AG04449 (cell line): ENCODE measurements at places on chromosomes 13 and 19.

GRCh38 chr13:21139374-21139773, 37.0 kb downstream of the SKA3 start:
- no peak for DNase-seq

DNA sequence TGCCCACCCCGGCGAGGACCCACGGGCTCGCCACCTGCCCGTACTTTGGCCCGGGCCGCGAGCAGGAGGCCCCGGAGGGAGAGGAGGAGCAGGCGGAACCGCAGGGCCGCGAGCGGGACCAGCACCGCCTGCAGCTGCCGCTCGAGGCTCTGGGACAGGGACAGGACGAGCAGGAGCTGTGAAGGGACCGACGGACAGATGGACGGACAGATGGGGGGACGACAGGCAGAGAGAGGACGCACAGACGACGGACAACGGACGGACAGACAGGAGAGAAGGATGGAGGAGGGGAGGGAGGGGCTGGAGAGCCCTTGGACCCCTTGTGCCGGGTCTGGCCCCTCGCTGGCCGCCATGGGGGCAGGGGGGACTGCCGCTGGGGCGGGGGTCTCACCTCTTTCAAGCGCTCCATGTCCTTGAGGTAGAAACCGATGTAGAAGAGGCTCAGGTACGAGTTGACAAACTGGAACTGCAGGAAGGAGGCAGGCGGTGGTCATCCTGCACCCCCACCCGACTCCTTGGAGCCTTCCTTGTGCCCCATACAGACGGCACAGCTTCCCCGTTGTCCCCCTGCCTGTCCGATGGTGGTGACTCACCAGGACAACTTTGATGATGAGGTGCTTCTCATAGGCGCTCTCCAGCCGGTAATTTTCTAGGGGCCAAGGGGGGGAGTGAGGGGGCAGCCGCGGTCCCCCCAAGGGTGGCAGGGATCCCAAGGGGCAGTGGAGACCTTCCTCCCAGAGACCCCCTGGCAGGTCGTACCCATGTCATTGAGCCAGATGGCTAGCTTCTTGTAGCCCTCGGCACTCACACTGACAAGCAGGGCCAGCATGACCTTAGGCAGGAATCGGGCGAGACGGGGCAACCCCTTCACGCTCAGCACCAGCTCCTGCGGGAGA, 5.0 kb downstream of the ANO8 start:
- no peak for DNase-seq

DNA sequence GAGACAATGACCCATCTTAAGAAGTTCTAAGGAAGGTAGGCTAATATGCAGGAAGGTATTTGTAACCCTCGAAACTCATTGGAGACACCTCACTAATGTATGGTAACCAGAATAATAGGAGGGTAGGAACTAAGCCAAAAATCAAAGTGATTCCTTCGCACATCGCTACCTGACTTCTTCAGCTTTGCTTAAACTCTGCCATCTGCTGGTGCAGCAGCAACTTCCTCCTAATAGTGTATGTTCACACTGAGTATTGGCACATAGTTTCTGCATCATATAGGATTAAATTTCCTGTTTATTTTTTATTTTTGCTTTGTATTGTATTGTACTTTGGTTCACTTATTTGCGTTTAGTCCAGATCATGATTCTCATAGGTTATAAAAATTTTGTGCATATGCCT, 676.2 kb downstream of the GPC5 start:
- no peak for DNase-seq

DNA sequence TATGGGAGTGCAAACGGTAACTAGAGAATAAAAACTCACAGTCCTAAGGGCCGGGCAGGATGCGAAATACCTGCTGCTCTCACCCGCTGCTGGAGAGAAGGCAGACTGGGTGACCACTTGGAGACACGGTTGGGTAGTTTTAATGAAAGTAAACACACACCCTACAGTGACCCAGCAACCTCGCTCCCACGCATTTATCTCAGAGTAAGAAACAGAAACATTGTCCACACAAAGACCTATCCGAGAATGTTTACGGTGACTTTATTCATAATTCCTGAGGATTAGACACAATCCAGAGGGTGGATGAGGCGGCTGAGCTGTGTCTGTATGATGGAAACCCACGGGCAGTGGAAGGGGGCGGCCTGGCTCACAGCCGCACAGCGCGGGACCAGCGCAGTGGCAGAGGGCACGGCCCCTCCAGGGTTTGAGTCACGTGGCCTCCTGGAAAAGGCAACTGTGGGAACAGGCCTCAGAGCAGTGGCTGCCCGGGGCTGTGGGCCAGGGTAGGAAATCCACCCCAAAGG, 73.5 kb upstream of the C13orf46 start:
- DNase-seq = no peak

DNA sequence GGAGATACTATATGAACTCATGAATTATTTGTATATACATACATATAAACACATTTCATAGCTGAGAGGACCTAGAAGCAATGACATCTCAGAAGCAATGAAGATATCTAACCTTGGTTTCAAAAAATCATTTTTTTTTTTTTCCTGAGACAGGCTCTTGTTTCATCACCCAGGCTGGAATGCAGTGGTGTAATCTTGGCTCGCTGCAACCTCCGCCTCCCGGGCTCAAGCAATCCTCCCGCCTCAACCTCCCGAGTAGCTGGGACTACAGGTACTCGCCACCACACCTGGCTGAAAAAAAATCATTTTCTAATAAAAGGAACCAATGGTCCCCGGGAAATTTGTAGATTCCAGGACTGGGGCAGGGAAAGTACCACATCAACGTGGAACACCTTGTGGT, 4.0 kb downstream of the ZNF565 start:
- DNase-seq = no peak

DNA sequence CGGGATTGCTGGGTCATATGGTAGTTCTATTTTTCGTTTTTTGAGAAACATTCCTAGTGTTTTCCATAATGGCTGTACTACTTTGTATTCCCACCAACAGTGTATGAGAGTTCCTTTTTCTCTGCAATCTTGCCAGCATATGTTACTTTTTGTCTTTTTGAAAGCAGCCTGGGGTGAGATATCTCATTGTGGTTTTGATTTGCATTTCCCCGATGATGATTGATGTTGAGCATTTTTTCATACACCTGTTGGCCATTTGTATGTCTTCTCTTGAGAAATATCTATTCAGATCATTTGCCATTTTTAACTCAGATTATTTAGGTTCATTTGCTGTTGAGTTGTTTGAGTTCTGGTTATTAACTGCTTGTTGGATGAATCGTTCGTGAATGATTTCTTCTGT, 18.5 kb upstream of the ATP12A start:
- DNase-seq = no peak

GRCh38 chr13:48579165-48579918, 46.5 kb upstream of the RCBTB2 start:
- DNase-seq = no peak

DNA sequence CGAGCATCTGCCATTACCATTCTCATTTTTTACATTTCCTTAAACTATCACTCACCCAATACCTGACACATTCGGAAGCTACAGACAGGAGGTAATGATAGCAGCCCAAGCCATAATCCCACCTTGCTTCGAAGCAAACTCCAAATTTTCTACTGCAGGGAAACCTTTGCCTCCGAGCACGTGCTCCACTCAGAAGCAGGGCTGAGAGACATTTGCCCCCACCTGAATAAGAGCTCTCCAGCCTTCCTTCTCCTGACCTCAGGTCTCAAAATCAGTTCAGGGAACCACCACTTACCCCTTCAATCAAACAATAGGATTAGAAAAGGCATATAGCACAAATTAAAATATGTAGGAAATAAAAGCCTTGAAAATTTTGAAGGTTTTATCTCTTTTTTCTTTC, 2.3 kb upstream of the DACH1 start:
- no peak for DNase-seq

DNA sequence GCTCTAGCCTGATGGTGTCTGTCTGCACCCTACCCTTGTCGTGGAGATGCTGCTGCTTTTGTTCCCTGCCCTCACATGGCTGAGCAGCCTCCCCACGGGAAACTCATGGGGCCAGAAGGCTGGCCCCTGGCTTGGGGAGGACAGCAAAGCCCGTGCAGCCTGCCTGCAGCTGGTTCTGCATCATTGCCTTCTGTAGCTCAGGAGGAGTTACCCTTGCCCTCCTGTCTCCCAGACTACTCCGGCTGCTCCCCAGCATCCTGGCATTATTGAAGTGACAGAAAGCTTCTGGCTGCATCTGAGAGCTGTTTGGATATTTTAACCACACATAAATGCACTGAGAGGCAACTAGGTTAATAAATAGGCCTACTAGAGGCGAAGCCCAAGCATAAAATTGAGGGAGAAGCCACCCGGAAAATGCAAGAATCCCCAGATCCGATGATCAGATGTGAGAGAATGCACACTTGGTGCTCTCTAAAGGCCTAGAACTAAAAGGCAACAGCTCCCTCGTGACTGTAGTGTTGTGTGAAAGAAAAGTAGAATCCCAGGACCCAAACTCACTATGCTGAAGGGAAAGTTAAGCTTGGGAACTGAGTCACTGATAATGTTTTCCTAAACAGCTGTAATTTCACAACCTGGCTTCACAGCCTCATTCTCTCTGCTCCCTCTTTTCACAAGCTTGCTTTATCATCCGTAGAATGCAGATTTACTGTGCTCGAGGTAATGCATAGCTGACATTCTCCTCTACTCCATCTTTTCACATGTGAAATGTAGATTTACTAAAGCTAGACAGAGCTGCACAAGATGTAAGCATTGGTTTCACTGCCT, 110.8 kb downstream of the TNFRSF19 start:
- no peak for DNase-seq

DNA sequence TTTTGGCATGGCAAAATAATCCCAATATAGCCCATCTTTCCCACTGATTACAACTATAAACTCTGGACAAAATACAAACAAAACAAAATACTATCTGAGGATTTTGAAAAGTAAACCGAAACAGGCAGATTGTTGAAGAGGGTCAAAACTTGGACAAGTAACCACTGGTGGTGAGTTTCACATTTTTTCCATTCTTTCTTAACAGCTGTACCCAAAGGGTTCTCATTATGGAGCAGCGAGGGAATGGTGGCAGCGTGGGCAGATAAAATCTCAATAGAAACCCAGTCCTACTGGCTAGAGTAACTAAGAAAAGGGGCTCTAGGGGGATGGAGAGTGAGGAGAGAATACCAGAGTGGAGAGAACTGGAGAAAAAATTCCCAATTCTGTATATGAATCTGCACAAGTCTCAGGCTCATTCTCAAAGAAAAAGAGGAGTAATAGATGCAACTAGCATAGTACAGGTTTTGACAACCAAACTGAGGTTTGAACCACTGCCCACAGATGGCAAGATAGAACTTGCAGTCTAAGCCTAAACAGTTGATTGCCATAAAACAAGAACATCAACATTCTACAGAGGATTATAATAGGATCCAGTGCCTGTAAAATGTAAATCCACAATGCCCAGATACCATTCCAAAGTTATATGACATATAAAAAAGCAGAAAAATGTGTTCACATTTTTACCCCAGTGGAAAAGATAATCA, 284.5 kb downstream of the KCNRG start:
- DNase-seq = no peak

GRCh38 chr19:54561840-54562239, 11.8 kb upstream of the LILRA2 start:
- DNase-seq = no peak

- DNase-seq = no peak
Observed at GRCh38 chr19:8811315-8812172, 20.6 kb downstream of the ZNF558 start.

GRCh38 chr19:55386493-55386971, 800 bp downstream of the RPL28 start:
- DNase-seq = no peak

- DNase-seq = no peak
Observed at GRCh38 chr13:28505543-28506135, 10.7 kb upstream of the FLT1 start.

DNA sequence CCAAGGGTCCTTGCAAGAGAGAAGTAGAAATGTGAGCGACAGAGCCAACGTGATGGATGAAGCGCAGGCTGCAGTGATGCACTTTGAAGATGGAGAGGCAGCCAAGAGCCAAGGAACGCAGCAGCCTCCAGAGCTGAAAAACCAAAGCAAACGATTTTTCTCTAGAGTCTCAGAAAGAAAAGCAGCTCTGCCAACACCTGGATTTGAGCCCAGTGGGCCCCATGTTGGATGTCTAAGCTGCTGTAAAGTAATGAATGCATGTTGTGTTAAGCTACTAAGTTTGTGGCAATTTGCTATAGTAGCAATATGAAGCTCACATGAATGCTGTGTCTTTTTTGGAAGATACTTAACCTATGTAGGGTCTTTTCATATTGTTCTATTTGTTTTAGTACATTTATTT, 894.3 kb downstream of the EFNB2 start:
- no peak for DNase-seq

GRCh38 chr13:81051873-81052272, 710.9 kb upstream of the SPRY2 start:
- DNase-seq = no peak

GRCh38 chr13:110646442-110647364, 31.4 kb downstream of the NAXD start:
- DNase-seq = no peak

- peak; percentile 19 for DNase-seq
Observed at GRCh38 chr13:108963846-108964600, 334.6 kb downstream of the MYO16 start.

- no peak for DNase-seq
Observed at GRCh38 chr13:112955271-112955937, 13.6 kb upstream of the MCF2L start.

DNA sequence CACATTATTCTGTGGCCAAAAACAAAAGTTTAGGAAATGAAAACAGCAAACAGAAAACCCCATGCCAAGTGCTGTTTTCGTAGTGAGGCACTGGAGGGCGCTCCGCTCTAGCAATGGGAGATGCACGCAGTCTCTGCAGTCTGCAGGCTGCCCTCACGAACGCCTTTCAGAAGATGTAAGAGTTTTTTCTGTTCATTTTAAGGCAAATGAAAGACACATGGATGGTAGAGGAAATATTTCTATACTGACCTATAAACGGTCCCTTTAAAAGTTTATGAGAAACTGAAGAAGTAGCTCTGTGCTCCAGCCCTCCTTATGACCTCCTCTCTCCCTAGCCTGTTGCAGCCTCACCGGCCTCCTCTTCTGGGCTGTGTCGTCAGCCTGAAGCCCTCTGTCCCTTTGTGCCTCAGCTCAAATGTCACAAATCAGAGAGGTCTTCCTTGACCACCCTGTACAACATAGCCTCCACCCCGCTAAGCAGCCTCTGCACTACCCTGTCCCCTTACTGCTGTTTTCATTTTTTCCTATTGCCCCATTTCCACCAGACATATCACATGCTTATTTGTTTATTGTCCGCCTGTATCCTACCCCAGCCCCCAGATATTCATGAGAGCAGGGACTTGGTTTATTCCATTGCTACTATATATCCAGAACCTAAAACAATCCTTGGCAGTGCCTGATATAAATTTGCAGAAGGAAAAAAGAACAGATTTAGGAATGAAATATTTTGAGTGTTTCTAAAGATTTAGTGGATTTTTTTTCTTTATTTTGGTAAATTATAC, 116.4 kb downstream of the TM9SF2 start:
- DNase-seq = no peak

- DNase-seq = no peak
Observed at GRCh38 chr19:49151267-49152118, 3.7 kb downstream of the HRC start.
